ENCODE measurements at places on chromosomes 4 and X.

GRCh38 chr4:87012265-87012953, 77.6 kb downstream of the AFF1 start:
- DNase-seq, result no peak

- no peak for DNase-seq
Observed at GRCh38 chr4:123449780-123450179, 53.2 kb downstream of the SPRY1 start.

- DNase-seq, result no peak
Observed at GRCh38 chr4:6910960-6911874, 1.6 kb downstream of the TBC1D14 start.

DNA sequence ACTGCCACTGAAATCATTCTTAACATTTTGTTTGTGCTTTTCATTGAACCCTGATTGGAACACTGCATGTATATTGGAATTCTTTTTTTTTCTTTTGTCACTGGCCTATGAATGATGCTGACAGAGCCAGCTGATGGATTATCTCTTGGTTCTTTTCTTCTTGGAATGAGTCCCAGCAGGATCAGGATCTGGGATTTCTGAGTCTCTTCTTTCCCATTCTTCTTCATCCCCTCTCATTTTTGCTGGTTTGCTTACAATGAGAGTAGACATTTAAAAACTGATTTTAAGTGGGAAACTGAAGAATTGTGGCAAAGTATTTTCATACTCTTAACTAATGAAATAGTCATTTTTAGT, 9.0 kb downstream of the DCUN1D4 start:
- no peak for DNase-seq

- no peak for DNase-seq
Observed at GRCh38 chr4:81504112-81505003, 32.7 kb upstream of the RASGEF1B start.

- no peak for DNase-seq
Observed at GRCh38 chr4:103721251-103721650, 1.5 kb upstream of the TACR3 start.

DNA sequence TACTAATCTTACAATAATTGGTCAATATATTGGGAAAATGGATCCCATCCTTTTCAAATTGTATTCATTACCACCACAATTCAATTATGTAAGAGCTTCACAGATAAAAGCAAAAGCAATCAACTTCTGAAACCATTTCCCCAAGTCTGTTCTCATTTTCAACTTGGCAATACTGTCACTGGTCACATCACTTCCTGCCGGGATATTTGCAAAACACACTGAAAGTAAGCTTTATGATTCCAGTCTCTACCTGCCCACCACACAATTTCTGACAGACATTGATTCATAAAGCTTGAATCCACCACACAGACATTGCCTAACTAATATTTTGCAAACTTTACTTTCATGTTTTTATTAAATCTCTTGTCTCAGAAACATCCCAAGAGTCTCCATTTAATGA, 53.6 kb downstream of the LIN54 start:
- no peak for DNase-seq

- DNase-seq, result no peak
Observed at GRCh38 chr4:121397434-121397833, 16.6 kb upstream of the QRFPR start.

- DNase-seq, result no peak
Observed at GRCh38 chr4:154307451-154307850, 184.1 kb downstream of the DCHS2 start.

DNA sequence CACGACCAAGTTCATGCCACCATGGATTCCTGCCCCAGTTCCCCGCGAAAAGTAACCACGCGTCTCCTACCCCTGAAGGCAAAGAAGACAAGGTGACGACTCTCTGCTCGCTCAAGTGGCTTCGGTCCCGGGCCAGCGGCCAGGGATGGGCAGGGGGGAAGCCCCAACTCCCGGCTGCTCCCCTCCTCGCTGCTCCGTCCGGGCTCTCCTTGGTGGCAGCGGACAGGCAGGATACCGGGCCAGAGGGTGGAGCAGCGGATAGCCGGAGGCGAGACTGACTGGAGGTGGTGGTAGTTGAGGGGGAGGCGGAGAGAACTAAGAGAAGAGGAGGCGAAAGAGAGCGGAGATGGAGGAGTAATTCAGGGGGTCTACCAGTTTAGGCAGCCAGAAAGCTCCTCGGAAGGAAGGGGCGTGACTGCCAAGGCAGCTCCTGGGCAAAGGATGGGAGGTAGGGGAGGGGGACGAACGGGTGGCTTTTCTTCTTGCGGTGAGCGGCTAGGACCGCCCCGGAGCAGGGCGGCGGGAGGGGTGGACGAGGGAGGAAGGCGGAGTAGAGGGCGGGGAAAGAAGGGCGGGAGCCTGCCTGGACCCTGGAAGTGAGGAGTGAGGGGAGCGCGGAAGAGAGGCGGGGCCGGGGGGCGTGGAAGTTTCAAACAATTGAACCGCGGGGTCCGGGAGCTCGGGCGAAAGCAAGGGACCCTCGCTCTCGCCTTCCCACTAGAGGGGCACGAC, at the start of gene AMOT:
TSS of gene AMOT (minus strand) at position 450 of the 732 bp plus-strand sequence. CDS start 17,705 bp downstream, outside the sequence.
- DNase-seq, result peak; percentile 71

GRCh38 chr4:140742838-140743193, 13.4 kb downstream of the TBC1D9 start:
- no peak for DNase-seq

DNA sequence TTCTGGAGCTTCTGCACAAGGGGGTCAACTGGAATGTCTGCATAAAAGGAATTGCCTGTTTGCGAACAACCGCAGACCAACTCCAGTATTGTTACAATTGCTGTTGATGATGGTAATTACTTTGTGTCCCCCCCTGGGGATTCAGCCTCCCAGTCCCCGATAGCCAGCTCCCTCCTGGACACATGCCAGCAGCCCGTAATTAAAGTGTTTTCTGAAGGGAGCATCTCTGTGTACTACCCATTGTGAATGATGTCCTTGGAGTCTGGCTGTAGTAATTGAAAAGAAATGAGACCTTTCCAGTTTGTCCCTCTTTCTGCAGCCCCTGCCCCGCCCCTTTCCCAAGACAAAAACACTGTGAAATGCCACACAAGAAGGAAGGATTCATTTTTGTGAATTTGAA, 377.1 kb upstream of the LCORL start:
- no peak for DNase-seq

GRCh38 chr4:168886351-168886750, 123.7 kb downstream of the CBR4 start:
- no peak for DNase-seq

DNA sequence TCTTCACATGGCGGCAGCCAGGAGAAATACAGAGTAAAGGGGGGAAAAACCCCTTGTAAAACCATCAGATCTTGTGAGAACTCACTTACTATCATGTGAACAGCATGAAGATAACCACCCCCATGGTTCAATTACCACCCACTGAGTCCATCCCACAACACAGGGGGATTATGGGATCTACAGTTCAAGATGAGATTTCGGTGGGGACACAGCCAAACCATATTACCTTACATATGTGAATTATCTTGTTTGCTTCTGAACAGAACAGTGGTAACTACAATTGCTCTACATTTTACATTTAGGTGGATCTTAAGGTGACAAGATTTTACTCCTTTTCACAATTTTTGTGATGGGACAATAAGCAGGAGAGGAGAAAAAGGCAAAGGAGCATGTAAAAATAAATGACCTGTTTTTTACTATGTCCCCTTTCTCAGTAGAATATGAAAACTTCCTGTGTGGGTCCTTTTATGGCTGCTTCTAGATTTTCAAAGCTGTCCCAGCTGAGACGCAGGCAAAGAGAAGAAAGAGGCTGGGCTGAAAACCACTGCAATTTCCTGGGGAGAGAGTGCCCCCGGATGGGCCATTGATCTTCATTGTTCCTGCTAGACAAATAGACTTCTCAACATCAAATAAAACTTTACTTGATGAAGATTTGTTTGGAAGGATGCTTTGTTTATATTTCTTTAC, 45.9 kb upstream of the PGM2 start:
- DNase-seq, result peak; percentile 29

All from stimulated activated CD4-positive, alpha-beta T cell treated with anti-CD3 and anti-CD28 coated beads, Interleukin-15, amount 100 ng/mL, for 24 hours (primary cell).